ENCODE measurements at places on chromosomes 3 and 15.

- no peak for DNase-seq
These were observed 921.1 kb downstream of the ROBO1 start for GRCh38 chr3:78846718-78847117.

DNA sequence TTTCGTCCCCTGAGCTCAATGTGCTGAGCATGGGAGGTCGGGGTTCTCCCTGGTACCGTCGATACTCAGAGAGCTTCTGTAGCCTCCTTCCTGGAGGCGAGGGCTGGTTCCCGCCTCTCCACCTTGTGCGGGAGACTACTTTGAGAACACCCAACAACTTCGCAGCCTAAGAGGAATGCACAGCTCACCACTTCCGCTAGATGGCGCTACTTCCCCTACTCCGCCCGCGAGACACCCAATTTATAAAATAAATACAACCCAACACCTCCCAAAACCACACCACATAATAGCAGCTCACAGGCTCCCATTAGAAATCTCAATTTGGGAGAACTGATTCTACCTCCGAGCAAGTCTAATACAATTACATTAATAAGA is 1.2 kb downstream of the RGMA start:
- peak; percentile 67 for DNase-seq

DNA sequence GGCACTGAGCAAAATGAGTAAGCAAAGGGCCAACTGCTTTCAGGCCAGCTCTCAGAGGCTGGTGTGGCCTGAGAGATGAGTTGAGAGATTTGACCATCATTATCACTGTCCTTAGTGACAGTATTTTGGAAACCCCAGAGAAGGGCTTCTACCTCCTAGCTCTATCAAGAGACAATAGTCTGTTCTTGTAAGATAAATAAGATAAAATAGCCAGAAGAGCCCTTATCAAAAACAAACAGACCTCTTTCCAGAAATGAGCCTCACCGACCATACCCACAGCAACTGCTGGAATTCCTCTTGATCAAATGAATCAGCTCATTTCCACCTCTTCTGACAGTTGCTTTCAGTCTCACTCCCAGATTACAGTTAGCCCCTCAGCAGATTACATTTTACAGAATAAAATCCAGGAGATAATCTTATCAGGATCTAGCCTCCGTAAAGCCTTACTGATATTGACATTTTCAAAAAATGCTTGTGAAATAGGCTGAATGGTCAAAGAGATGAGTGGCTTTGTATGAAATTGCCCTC is 4.5 kb downstream of the HDC start:
- no peak for DNase-seq

DNA sequence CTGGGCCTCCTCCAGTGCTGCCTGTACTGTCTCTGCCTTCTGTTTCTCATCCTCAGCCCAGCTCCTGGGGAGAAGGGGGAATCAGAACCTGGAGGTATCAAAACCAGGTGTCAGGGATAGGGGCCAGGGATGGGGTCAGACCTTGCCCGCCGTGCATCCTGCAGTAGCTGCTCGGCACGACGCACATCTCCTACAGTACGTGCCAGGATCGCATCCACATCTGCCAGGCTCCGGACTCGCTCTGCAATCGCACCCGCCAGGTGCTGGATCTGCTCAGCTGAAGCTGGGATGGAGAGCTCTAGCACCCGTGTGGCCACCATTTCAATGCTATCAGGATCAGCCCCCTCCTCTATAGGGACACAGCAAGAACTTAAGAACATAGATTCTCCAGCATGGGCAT is 1.4 kb upstream of the USP19 start:
- DNase-seq, result no peak

DNA sequence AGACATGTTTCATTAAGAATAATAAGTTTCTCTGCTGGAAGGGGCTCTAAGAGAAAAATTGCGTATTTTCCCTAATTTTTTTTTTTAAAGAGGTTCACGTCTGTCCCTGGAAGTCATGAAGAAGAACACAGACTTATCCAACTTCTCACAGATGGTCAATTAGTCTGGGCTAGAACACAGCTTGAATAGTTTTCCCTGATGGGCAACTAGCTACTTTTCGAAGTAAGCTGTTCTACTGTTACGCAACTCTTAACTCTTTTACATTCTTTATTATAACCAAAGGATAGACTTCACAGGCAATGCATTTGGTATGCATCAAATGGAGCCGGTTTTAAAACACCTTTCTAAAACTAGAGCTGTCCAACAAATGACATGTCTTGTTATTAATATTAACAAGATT is 144.2 kb upstream of the TNIK start:
- no peak for DNase-seq

- no peak for DNase-seq
These were observed 75.9 kb downstream of the SCN5A start for GRCh38 chr3:38573556-38573955.

GRCh38 chr15:71136793-71137518 is 21.7 kb downstream of the THSD4 start:
- DNase-seq, result no peak

DNA sequence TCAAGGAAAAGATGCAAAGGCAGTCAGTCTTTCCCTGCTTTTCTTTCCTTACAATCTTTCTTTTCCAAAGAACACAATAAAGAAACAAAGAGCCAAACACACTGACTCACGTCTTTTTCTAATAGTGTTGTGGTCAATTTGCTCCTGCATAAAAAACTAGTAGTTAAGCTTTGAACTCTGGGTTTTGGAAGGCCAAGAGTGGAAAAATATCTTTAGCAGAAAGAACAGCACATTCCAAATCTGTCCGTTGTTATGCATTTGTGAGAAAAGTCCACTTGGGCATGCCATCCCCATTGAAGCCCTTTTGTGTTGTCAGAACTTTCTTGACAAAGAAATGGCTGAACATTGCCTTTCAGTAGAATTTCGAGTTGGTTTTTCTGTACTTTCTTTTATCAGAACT is 18.2 kb downstream of the COL8A1 start:
- DNase-seq, result no peak

DNA sequence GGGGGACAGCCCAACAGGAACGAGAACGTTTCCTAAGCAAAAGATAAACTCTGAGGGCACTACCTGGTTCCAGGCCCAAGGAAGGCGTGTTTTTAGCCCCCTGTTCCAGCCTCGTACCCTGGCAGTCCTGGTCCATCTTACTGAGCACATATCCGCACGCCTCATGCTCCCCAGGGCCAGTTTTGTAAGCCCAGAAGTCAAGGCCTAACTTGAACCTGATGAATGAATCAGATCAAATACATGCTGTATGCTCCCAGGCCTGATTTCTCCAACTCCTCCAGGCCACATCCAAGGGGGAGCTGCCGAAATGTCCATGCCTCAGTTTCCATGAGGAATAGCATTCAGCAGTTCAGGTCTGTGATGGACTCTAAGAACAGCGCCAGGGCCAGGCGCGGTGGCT is 14.3 kb upstream of the DOCK3 start:
- no peak for DNase-seq

DNA sequence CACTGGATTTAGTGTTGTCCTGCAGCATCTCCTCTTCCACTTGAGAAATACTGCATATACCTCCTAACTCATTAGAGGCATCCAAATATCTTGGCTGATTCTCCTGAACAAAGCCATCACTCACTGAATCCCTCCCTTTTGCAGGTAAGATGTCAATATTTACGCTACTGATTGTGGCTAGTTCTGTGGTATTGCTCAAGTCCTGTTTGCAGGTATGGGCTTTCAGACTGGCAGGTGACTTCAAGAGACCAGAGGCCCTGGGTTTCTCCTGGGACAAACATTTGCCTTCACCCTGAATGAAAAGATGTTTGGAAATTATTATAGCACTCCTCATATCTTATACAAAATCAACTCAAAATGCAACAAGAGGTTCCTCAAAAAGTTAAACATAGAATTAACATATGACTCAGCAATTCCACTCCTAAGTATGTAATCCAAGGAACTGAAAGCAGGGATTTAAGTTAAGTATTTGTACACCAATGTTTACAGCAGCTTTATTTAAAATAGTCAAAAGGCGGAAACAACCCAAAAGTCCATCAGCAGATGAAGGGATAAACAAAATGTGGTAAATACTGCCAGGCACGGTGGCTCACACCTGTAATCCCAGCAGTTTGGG is 18.6 kb downstream of the NEK4 start:
- no peak for DNase-seq

DNA sequence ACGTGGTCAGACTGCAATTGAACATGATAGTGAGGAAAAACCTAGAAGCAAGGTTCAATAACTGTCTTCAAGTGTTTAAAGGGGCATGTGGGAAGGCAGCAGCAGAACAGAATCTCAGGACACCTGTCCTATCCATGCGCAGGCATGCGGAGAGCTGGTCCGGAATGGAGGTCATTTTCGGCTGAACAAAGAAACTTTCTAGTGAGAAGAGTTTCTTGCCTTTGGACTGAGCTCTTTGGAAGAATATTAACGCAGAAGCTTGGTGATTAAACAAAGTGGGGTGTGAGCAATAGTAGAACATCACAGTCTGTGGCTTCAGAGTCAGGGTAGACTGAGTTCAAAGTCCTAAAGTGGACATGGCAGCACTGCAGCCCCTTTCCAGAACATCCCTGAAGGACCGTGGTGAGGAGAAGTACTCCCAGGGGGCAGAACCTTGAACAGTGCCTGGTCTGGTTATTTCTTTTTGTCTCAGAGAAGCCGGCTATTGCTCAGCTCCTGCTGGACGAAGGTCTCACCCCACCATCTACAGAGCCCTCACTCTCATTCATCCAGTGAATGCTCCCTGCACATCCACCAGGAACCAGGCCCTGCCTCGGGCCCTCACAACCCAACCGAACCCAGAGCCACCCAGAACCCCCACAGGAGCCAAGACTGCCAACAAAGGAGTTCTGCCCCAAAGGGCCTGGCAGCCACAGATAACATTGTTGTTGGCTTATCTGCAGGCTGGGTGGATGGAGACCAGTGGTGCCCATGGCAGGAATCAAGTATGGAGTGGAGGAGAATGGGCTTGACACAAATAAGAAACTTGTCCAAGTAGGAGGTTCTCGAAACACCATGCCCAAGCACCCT is 2.8 kb upstream of the SSUH2 start:
- no peak for DNase-seq

- no peak for DNase-seq
These were observed 969.4 kb downstream of the PLOD2 start for GRCh38 chr3:145191543-145191942.

DNA sequence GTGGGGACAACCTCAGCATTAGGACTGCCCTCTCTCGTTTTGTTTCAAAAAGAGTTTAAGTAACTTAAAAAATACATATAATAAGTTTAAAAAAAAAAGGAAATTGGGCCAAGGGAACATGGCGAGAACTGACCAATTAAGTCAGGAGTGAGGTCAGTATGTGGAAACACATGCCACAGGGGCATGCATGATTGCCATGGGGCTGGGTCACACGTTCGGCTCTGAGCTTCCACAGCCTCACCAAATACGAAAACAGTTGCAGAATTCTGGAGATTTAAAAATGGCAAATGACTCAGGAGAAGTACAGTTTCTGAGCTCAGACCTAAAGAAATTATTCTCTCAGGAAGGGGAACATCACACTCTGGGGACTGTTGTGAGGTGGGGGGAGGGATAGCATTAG is 24.1 kb downstream of the PDE8A start:
- no peak for DNase-seq

DNA sequence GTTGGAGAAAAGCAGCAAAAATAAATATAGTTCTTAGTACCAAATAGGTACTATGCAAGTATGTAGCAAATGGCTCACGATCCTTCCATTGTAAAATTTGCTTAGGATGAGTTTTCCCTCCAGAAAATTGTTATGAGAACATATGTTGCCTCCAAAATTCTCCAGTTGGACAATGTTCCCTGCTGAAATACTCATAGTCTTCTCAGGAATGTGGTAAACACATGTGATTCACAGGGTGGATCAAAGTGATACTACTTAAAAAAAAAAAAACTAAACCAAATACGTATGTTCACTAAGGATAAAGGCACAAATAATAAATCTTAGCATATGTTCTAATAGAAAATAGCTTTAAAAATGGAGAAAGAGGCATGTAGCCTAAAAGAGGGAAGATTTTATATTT is 84.3 kb upstream of the ZNF385D start:
- no peak for DNase-seq

- DNase-seq, result peak; percentile 94
These were observed 4.5 kb upstream of the RFT1 start for GRCh38 chr3:53134631-53135232.

GRCh38 chr3:46947546-46947901 is 29.0 kb downstream of the CCDC12 start:
- no peak for DNase-seq

- no peak for DNase-seq
These were observed 16.6 kb downstream of the FAM240A start for GRCh38 chr3:46628901-46629369.

DNA sequence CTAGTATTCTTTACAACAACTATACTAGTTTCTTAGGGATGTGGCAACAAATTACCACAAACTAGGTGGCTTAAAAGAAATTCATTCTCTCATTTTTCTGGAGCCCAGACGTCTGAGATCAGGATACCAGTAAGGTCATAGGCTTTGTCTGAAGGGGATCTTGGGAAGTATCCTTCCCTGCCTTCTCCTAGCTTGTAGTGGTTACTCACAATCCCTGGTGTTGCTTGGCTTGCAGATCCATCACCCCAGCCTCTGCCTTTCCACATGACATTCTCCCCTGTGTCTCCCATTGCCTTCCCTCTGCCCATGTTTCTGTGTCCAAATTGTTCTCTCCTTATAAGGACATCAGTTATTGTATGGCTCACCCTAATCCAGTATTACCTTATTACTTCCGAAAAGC is 24.3 kb upstream of the CLDN1 start:
- DNase-seq, result no peak

DNA sequence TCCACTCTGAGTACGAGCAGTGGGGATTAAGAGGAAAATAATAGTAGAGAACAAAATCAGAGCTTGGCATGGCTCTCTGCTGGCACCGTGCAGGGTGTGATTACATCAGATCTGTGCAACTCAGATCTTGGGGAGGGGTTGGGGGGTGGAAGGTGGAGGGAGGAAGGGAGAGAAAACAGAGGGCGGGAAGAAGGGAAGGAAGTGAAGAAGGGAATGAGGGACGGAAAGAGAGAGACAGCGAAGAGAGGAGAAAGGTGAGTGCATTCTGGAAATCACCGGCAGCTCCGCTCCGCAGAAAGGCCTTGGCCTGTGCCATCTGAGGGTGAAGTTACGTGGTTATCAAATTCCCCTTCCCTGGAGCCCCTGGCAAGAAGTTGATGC is 31.0 kb upstream of the ADAMTS17 start:
- DNase-seq, result no peak

GRCh38 chr3:151085889-151086483 is 522 bp downstream of the MED12L start:
- DNase-seq, result peak; percentile 76

DNA sequence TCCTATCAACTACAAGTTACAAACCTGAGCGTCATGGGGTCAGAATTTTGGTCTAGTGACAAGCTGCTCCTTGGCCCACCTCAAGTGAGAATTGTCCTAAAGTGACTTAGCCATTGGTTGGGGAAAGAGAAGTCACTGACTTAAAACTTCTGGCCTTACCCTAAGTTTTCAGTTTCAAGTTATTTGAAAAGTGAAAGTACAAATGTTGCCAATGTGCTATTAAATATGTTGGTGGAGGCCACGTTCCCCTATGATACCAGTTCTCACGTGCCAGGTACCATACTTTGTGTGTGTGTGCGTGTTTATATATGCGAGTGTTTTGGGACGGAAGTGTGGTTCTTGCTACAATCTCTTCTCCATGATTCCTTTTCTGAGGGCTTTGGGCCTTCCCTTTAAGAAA is 22.6 kb upstream of the RASGRP1 start:
- DNase-seq, result no peak
